ENCODE measurements at places on chromosomes 1 and 21.

DNA sequence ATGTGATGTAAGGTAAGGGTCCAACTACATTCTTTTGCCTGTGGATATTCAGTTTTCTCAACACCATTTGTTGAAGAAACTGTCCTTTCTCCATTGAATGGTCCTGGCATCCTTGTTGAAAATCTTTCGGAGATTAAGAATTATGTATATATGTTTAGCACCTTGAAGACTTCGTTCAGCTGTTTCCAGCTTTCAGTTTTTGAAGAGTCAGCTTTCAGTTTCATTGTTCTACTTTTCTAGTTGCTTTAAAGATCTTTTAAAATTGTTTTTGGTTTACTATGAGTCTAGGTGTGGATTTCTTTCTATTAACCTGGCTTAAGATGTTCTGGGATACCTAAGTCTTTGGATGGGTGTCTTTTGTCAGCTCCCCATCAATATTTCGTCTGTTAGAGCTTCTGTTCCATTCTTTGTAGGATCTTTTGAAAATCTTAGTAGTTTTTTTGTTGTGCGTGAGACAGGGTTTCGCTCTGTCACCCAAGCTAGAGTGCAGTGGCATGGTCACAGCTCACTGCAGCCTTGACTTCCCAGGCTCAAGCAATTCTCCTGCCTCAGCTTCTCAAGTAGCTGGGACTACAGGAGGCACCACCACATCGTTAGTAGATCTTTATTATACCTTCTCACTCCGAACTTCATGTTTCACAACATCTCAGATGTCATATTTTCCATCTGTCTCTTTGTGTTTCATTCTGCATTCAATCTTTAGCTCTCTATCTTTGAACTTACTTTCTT is 353.5 kb upstream of the B3GALT2 start:
- peak; percentile 22 for DNase-seq

GRCh38 chr1:58699011-58699762 is 675 bp downstream of the MYSM1 start:
- no peak for DNase-seq

DNA sequence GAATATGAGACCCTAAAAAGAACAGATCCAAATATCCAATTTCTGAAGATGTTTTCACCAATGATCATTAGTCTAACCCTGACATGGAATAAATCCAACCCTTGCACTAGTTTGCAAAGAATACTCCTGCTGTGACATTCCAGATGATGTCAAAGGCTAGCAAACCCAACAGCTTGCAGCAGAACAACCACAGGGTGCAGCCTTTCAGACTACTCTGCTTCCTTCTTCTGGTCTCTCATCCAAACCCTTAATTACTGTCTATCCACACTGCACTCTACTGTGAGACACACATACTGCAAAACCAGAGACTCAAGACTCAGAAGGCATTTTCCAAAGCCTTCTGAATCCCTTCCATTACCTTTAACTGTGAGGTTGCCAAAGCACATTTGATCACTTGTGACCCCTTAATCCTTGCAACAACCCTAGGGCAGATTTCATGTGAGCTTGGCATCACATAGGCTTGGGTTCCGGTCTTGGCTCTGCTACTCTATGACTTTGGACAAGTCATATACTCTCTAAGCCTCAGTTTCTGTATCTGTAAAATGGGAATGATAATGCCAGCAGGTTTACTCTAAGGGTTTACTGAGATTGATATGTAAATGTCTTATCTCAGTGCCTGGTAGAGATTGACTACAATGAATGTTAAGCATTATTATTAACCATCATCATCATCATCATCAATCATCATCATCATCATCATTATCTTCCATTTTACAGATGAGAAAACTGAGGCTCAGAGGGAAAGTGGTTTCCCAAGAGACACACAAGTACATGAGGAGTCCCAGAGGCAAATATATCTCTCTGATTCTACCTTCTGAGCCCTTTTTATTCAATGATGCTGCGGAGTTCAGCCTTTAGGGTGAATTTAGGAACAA is 94.5 kb downstream of the SYF2 start:
- no peak for DNase-seq

DNA sequence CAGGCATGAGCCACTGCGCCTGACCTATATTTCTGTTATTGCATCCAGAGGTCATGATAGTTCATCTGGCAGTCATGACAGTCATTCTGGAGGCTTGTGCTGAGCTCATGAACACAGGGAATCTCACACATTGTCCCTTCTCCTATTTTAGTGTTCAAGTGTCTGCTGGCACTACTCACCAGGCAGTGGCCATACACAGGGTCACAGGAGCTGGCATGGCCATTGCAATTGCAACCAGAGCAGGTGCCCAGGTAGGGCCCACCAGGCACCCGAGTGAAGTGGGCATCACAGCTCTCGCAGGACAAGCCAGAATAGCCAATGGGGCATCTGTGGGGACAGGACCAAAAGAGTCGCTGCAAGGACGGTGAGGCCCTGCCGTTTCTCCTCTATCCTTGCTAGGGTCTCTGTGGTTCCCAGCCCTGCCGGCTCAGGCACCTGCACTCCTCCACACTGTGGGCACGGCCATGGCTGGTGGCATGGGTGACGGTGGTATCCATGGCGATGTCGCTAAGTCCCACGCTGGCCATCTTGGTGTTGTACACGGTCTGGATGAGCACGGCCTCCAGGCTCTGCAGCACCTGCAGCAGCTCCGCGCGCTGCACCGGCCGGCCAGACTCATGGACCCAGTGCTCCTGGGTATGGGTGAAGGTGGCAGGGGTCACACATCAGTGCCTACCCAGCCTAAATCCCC is 57.0 kb downstream of the HSPG2 start:
- no peak for DNase-seq

- DNase-seq, result no peak
Observed at GRCh38 chr1:205914155-205914507, 29.1 kb downstream of the SLC26A9 start.

- no peak for DNase-seq
Observed at GRCh38 chr1:203186446-203187303, at the start of gene CHI3L1. CHI3L1 (minus strand) TSS chr1:203186704; CDS start chr1:203186623, 81 bp downstream.

- peak; percentile 37 for DNase-seq
Observed at GRCh38 chr1:113390871-113391648, 745 bp downstream of the MAGI3 start.

GRCh38 chr1:86504137-86504479 is 35.4 kb downstream of the CLCA1 start:
- no peak for DNase-seq

GRCh38 chr1:212712451-212713303 is 13.0 kb upstream of the BATF3 start:
- DNase-seq, result no peak

- no peak for DNase-seq
Observed at GRCh38 chr1:44220755-44221154, 7.5 kb downstream of the DMAP1 start.

GRCh38 chr1:233497679-233498078 is 116.2 kb upstream of the KCNK1 start:
- no peak for DNase-seq

DNA sequence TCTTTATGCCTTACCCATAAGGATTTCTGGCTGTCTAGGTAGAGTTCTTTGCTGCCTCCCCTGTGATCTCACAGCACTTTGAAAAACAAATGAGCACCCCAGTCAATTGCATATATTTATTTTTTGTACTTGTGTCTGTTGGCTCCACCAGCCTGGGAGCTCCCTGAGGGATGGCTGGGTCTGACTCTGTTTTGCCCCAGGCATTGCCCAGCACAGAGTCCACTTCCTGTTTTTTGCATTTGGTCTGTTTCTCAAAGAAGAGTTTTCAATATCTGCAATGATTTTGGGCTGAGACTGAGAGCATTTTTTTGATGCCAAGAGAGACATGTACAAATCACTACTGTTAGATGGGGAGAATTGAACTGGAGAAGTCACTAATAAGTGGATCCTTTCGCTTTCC is 125.0 kb downstream of the FOXD2 start:
- DNase-seq, result no peak

DNA sequence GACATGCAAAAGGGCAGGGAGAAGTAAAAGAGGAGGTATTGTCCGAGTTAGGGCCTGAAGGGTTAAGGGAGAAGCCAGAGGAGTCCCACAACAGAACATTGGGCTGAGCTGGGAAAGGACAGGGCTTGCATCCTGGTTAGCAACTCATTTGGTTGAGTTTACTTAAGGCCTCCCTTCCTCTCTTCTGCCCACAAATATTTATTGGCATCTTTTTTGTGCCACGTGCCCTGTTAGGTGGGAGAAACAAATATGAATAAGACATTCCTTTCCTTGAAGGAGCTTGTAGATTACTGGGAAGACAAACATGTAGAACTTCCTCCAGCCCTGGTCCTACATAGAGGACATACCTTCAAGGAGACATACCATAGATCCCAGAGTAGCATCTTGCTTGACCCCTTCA is 53.0 kb upstream of the PRELP start:
- DNase-seq, result no peak

GRCh38 chr1:55216096-55216495 is 932 bp upstream of the USP24 start:
- no peak for DNase-seq

DNA sequence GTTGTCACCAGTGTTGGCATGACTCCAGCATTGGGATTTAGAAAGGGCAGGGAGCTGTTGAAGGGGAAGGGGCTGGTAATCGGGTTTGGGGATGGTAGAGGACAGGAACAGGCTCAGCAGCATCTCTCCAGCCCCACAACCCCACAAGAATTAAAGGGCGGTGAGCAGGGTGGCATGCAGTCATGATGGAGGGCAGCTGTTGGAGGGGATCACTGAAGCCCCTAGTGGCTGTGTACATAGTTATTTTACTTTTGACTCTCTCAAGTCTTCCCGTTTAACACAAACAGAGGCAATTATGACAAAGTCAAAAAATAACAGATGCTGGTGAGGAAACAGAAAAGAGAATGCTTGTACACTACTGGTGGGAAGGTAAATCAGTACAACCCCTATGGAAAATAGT is 213.8 kb downstream of the URB2 start:
- no peak for DNase-seq
